ENCODE measurements at places on chromosomes 5 and 9.

GRCh38 chr9:95724253-95724991, 151.1 kb upstream of the ERCC6L2 start:
- peak; percentile 28 for DNase-seq

- DNase-seq: no peak
These were observed 9.7 kb upstream of the ANKDD1B start for GRCh38 chr5:75601567-75601966.

DNA sequence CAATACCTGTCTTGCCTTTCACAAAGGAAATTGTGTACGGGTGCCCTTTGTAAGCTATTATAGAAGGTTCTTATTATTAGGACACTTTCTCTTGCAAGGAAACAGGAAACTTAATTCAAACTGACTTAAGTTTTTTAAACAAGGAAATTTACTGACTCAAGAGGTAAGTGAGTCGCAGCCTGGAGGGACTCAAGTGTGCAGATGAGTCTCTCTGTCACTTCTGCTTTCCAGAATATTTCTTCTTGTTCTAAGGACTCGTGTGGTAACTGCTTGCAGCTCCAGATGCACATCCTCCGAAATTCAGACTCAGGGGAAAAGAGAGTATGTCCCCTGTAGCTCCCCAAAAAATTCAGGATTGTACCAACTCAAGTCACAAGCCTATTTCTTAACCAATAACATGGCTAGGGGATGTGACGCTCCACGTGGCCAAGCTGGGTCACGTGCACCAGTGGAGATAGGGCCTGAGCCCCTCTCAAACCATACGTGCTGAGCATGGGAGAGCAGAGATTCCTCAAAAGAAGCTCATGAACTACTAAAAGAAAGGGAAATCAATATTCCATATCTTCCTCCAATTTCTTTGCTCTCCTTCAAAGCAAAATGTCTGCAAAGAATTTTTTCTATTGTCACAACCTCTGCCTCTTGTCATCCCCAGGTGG, 49.2 kb upstream of the ERCC6L2 start:
- no peak for DNase-seq

DNA sequence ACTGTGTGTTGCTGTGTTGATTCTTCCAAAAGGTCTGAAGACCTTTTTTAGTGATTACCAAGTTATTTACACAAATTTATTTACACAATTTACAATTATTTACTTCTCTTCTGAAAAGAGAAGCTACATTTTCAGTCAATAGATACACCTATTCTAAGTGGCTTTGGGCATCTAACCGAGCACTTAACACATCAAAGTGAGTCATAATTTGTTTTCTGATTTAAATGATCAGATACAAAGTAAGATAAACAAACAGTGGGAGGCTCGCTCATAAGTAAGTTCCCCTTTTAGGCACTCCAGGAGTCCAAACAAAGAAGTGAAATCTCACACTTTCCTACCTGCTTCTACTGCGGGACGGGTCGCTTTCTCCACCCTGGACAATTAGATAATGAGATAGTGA, 90.2 kb downstream of the APBA1 start:
- DNase-seq: no peak

- DNase-seq: no peak
These were observed 49.0 kb downstream of the SECISBP2 start for GRCh38 chr9:89367281-89367680.

- DNase-seq: no peak
These were observed 28.9 kb downstream of the HSPB3 start for GRCh38 chr5:54484219-54484894.

- no peak for DNase-seq
These were observed 547.0 kb upstream of the COX7C start for GRCh38 chr5:86070719-86071118.

- DNase-seq: no peak
These were observed 134.1 kb downstream of the RGS3 start for GRCh38 chr9:113597390-113598241.

DNA sequence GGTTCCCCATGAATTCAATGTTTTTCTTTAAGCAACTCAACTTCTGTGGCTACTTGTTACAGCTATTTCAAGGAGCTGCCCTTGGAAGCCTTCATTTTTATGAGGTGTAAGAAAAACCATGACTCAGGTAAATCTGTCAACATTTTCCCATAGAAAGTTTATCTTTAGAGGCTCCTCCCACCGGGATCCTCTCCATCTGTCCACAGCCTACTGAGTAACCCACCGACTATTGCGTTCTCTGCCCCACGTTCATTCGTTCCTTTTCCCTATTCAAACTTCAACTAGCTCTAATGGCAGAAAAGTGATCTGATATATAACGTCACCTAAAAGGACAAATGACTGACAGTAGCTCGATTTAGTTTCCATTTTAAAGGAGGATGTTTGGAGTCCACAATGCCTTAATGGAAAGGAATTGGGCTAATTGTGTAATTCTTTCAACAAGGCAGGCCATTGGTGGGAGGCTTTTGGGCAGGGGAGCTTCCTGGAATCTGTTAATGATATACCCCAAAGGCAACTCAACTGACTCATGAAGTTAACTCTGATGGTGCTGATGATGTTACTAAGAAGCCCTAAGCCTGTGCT, 29.3 kb upstream of the NR3C1 start:
- no peak for DNase-seq

- no peak for DNase-seq
These were observed 3.4 kb upstream of the GAPVD1 start for GRCh38 chr9:125258160-125258785.

- no peak for DNase-seq
These were observed 125.8 kb upstream of the ZNF366 start for GRCh38 chr5:72633041-72633445.

DNA sequence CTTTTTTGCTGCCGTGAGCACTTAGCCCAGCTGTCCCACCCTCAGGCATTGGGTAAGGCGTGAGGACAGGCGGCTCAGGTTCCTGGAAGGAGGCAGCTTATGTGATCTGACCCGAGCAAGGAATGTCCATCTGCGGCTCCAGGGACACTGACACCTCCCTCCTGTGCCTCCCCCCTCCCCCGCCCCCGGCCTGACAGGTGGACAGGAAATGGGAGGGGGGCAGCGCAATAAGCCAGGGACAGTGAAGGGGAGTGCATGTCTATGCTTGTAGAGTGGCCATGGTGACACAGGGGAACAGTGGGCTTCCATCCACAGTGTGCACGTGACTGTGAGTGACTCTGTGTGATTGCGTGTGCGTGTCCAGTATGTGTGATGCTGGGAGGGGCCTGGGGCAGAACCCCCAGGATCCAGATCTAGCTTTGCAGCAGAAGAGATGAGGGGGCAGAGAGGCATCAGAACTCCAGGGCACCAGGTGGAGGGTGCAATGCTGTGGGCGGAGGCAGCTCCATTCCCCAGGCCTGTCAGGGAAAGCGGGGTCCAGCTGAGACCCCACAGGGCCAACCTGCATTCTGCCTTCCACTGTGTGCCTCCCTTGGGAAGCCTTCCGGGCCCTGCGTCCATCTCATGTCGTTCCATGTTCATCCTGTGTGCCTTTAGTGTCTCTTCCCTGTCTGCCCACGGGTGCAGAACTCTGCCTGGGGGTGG, 30.5 kb downstream of the CNTFR start:
- DNase-seq: no peak

- no peak for DNase-seq
These were observed 40.2 kb downstream of the MED10 start for GRCh38 chr5:6338135-6338534.

- DNase-seq: no peak
These were observed 28.4 kb downstream of the ERP44 start for GRCh38 chr9:100070104-100071041.
